ENCODE measurements at places on chromosomes 11 and 22. TPM values are rescaled to one million over a fixed set of nuclear protein-coding genes. Genes with fewer than 3 reads are reported as not detected.

Gene PRDM11
- 16.4 TPM for total RNA-seq

Gene EIF1AD
- 25.3 TPM for total RNA-seq

GRCh38 chr11:84866922-84867321 is 760.2 kb downstream of the DLG2 start:
- DNase-seq: no peak

GRCh38 chr11:45298718-45299117 is 12.6 kb upstream of the SYT13 start:
- no peak for DNase-seq

- no peak for DNase-seq
Observed at GRCh38 chr22:42889304-42889703, 32.2 kb upstream of the ARFGAP3 start.

Gene HSCB
- total RNA-seq: 7.1 TPM

DNA sequence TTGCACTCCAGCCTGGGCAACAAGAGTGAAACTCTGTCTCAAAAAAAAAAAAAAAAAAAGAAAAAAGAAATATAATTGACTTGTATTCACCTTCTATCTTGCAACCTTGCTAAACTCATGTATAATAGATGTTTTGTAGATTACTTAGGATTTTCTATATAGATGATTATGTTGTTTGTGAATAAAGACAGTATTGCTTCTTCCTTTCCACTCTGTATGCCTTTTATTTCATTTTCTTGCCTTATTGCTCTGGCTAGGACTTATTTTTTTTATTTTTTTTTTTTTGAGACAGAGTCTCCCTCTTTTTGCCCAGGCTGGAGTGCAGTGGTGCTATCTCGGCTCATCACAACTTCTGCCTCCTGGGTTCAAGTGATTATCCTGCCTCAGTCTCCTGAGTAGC is 29.7 kb upstream of the SOX10 start:
- DNase-seq: no peak

Gene ALKBH8
- 5.4 TPM for total RNA-seq

GRCh38 chr22:38201711-38202436 is at the start of gene MAFF:
Gene MAFF (plus strand): TSS chr22:38201994. CDS start chr22:38213854, 11,860 bp downstream.
- peak; percentile 96 for DNase-seq

GRCh38 chr11:110878513-110878912 is 166.3 kb upstream of the ARHGAP20 start:
- no peak for DNase-seq

- no peak for DNase-seq
Observed at GRCh38 chr11:103888541-103888951, 147.9 kb upstream of the DDI1 start.

DNA sequence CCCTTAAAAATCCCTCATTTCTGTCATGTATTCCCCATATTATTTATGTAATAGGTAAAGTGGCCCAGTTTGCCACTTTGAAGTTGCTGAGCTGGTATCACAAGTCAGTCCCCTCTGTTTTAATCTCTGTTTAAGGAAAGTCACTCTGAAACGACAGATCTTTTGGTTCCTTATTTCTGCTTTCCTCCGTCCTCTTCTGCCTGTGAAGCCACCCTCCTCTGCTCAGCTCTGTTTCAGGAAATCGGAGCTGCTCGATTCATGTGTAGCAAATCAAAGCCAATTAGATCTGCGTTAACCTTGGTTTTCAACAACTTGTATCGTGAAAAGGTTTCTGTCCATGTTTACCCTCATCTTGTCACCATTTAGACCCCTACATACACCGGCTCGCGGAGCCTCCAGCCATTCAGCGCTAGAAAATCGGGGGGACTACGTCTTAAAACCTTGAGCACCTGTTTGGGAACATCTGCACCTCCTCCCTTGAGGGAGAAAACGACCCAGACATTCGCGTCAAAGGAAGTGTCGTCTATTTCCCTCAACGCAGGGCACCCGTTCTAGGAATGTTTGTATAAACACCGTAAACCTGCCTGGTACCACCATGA is 576 bp upstream of the SC5D start:
- DNase-seq: no peak

DNA sequence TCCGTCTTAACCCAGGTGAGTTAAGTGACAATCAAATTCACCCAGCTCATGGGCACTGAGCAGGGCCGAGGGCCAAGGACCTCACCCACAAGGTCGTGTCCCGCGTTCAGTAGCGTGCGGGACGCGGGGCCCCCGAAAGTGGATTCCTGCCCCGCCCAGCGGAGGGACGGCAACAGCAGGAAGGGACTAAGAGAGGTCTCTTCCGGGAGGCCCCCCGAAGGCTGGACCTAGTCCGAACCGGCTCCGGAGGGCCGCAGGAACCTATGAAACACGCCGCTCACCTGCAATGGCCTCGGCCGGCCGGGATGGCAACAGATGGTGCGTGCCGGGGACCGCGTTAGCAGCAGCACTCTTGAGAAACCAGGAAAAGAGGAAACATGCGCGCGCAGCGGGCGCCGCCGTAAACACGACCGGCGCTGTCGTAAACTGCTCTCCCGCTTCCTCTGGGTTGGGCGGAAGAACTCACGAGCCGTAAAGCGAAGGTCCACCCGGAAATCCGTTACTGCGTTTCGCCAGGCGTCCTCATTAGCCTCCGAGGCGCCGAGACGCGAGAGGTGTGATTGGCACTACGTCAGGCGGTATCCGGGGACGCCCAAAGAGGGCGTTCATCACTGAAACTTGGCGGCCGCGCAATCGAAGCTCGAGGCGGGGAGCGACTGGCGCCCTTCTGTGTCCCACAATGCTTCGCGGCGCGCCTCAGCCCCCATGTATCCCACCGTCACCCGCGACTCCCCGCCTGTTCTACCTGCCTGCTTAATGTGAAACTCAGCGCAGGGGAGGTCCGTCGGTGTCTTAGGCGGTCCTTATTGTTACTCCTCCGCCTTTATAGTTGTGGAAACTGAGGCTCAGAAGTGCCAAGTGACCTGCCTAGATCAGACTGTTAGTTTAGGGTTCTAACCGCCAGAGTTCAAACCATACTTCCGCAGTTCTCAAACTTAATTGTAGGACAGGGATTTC is at the start of gene EIF3D:
Gene EIF3D (minus strand): TSS at position 372 of the 957 bp plus-strand sequence. CDS start 3,045 bp downstream, outside the sequence.
- DNase-seq: peak; percentile 97

Gene NRXN2
- 0.81 TPM for total RNA-seq

GRCh38 chr11:74492084-74492483 is 1.4 kb downstream of the LIPT2 start:
- DNase-seq: no peak

- peak; percentile 12 for DNase-seq
Observed at GRCh38 chr11:20474176-20474881, 86.8 kb downstream of the PRMT3 start.

DNA sequence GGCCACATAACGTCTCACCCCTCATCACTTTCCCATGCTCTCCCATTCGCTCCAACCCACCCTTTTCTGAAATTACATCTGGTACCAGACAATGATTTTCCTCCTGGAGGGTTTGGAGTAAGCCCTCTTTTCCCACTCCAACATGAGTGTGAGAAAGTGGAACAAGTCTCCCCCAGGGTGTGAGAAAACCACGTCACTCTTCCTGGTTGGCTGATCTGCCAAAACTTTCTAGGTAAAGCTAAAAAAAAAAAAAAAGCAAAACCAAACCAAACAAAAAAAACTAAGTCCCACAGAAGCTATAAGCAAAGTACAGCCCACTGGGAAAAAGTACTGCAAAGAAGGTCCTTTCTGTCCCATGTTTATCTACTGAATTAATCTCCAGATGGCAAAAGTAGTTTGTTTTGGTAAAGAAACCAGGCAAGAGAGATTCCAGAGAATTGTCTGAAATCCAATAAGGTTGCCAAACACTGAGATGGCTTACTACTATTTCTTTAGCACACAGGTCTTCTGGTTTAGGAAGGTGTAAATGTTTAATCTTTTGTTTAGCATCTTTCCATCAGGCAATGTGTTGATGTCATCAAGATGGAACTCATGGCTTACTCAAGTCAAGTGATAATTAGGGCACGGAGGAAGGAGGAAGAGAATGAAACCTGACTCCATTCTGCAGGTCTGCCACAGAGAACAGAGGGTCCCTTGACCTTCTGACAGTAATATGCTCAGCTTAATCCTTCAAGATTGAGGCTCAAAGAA is 395.6 kb downstream of the LARGE1 start:
- DNase-seq: no peak

Gene MYEOV
- not detected for total RNA-seq

Gene SCGB1D2
- 4.7 TPM for total RNA-seq

DNA sequence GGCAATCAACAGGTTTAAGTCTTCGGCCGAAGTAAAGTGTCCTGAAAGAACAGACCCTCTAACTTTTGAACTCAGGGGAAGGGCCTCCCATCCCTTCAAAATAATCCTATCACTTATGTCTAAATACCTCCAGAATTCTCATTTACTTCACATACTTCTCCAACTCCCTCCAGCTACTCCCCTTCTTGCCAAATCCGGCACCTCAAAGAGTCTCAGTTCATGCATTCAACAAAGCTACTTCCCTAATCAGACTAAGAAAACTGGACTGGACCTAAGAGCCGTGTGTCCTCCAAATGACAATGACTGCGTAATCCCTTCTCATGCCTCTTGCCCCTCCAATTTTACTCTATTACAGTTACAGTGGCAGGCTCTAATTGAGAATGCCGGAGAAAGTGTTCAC is 1.3 kb downstream of the DDB1 start:
- no peak for DNase-seq
